ENCODE measurements at places on chromosomes 3 and 15.
A peak's percentile ranks its signal among the peaks of the same experiment; 100 is the strongest.

GRCh38 chr3:71300951-71301393 is 282.6 kb downstream of the FOXP1 start:
- no peak for DNase-seq

GRCh38 chr3:192855434-192855833 is 62.2 kb downstream of the MB21D2 start:
- no peak for DNase-seq

DNA sequence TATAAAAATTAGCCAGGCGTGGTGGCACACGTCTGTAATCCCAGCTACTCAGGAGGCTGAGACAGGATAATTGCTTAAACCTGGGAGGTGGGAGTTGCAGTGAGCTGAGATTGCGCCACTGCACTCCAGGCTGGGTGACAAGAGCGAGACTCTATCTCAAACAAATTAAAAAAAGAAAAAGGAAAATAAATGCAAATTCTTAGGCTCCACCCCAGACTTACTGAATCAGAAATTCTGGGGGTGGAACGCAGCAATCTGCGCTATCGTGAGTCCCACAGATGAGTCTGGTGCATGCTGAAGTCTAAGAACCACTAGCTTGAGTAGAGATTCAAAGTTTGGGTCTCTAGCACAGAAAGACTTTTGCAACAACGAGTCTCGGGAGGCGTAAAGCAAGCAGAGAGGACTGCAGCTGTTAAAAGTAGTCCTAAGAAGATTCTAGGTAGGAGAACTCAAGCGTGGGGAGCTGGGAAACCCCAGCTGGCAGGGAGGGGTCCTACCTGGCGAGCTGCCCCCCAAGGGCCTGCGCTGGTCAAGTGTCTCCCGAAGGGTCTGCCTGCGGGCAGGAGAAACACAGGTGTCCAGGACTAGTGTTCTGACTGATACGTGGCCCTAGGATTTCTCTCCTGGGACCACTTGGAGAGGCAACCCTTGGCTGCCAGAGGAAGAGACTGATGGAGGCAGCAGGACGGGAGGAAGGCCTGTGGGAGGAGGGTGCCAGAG is 21.9 kb downstream of the CEP19 start:
- no peak for DNase-seq

DNA sequence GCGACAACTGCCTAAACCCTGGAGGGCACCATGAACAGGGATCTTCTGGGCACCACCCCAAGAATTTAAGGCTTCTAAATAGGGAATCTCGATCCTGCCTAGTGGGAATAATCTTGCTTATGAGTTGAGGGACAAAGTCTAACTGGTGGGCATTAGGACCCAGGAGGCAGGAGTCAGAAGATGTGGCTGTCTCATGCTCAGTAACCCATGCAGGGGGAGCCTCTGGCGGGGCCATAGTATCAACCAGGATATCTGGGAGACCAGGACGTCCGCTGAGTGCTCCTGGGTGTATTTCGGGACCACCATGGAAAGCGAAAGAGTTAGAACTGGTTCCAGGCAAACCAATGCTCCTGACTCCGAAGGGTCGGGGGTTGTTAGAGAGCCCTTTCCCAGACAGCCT is 356.1 kb downstream of the OTOL1 start:
- DNase-seq = no peak

DNA sequence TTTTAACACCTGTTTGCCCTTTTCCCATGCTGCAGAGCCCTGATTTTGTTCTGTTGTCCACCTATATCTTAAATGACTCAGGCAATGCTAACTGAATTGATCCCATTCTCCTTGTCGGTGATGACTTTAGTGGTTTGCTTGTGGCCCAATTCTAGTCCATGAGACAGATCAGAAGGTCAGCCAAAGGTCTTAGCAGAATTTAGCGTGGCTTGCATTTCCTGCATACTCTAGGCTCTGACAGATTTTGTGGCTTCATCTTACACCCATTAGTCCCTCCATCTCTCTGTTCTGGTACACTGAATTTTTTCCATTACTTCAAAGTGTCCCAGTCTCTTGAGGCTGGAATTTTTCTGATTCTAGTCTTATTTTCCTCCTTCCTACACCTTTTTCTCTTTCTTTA is 161.9 kb downstream of the STAC start:
- DNase-seq = no peak

GRCh38 chr15:88656760-88657221 is 18.0 kb downstream of the ISG20 start:
- DNase-seq = no peak

- no peak for DNase-seq
Observed at GRCh38 chr3:188077160-188077799, 76.7 kb upstream of the LPP start.

GRCh38 chr3:60772584-60772983 is 478.7 kb downstream of the FHIT start:
- peak; percentile 34 for DNase-seq

- no peak for DNase-seq
Observed at GRCh38 chr3:124316034-124316287, 324.0 kb upstream of the ROPN1 start.

DNA sequence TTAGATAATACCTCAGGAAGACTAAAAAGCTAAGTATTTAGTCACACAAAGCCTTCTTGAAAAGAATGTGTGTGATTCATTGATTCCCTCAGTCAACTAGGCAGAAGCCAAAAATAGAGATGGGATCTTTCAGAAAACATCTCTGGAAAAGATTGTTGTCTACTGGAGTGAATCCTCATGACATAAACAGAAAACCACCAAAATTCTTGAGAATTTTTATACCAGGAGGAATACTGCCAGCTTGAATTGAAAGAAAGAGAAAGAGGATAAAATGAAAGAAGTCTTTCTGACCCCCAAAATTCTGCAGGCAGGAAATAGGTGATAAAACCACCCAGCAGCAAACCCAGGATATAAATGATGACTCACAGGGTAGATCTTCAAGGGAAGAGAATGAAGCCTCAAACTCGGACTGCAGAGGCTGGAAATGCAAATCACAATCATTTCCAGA is 363.1 kb upstream of the PLSCR5 start:
- DNase-seq = no peak

GRCh38 chr3:136667081-136667480 is 85.1 kb downstream of the STAG1 start:
- DNase-seq = no peak

DNA sequence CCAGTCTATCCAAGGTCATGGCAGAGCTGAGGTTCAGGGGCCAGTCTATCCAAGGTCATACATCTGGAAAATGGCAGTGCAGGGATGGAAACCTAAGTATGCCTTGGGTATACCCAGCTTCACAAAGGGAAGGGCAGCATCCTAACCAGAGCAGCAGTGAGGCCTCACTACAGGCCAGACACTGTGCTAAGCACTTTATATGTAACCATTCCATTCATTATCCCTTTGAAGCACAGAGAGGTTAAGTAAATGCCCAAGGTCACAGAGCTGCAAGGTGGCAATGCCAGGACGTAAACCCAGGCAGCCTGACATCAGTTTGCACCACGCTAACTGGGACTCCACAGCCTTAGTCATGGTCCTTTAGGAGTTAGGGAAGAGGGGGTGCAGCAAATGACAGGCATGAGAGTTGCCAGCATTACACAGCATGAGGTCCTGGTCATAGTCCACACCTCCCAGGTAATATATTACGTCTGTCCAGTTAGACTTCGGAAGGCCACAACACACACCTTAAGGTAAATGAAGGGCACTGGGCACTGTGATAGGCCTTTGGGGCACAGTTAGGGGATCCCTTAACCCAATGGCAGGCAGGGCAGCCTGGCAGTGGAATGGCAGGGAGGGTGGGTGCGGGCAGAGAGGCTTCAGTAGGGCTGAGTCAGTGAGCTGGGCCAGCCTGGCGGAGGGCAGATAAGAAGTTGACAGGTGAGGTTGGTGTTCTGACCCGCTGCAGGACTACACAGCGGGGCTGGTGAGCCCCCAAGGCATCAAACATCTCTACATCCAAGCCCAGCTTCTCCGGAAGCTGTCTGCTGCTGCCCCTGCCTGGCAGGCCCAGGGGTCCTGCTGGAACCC is 21.1 kb upstream of the CORO2B start:
- no peak for DNase-seq

DNA sequence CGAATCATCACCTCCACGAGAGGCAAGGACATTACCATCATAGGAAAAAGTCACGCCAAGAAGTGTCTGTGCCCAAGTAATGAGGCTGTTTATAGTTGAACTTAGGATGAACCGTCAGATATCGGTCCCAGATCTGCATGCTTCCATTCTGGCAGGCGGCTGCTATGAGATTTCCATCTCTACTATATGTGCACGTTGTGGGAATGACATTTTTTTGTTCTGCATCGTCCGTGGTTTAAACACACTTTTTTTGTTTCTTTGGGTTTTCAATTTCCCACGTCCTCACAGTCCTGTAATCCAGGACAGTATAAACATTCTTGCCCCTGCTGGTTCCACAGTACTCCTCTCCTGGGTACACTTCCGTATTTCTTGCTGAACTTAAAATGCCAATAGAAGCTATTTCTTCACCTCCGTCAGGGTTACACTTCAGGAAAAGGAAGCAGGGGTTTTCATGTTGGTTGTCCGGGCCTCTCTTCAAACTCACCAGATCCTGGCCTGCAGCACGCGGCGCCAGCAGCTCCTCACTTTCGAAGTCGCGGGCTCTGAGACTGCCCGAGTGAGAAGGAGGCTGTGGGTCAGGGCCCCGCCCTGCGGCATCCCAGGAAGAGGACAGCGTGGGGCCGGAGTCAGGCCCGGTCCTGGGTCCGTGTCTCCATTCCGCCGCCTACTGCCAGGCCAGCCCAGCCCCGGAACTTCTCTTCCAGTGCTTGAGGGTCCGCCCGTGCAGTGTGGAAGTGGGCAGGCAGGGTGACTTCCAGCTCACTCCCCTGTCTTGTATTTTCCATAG is 9.8 kb upstream of the TM4SF4 start:
- DNase-seq = no peak

- DNase-seq = no peak
Observed at GRCh38 chr3:124084022-124084881, 92.3 kb upstream of the ROPN1 start.

- DNase-seq = no peak
Observed at GRCh38 chr15:79816571-79816970, 80.2 kb downstream of the MTHFS start.

DNA sequence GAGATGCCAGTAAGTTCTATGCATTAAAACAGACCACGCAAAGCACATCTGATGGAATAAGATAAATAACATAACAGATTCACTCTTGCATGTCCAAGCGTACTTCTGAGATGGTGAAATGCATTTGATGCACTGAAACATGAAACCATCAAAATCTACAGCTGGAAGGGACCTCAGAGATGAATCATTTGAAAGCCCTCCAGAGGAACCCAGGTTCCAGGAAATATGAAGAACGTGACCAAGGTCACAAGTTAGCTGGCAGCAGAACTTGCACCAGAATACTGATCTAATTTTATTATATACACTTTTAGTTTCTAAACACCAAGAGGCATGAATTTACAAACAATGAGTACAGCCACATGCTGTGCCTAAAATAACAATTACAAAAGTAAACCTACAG is 957.1 kb downstream of the FHIT start:
- no peak for DNase-seq

GRCh38 chr3:121951291-121951919 is 57.2 kb downstream of the SLC15A2 start:
- no peak for DNase-seq

DNA sequence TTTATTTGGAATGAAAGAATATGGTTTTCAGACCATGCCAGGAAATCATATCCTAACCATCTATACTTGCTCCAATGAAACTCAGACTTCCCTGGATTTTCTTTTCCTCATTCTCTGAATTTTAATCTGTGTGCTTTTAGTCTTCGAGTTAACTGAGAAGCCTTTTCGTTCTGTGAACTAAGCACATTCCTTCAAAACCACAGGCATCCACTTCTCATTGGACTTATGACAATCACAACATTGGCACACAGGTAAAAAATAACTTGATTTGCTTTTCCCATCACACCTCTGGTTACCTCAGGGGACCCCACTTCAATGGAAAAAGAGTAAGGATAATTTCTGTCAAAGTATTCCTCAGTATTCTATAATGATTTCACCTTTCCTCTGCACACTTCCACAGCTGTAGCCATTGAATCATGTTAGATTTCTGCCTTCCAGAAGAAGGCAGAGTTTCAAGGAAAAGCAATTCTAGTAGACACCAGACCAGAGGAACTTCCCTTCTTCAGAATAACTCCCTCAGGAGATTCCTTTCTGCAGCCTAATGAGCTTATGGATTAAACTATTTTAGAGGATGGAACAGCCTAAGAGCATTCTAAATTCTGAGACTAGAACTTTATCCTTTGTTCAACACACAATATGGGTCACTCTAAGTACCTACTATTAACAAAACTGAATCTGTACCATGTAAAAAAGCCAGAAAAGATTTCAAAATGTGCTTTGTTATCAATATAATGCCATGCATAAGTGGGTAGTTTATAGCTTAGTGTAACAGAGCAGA is 15.9 kb downstream of the COMMD2 start:
- DNase-seq = peak; percentile 7

DNA sequence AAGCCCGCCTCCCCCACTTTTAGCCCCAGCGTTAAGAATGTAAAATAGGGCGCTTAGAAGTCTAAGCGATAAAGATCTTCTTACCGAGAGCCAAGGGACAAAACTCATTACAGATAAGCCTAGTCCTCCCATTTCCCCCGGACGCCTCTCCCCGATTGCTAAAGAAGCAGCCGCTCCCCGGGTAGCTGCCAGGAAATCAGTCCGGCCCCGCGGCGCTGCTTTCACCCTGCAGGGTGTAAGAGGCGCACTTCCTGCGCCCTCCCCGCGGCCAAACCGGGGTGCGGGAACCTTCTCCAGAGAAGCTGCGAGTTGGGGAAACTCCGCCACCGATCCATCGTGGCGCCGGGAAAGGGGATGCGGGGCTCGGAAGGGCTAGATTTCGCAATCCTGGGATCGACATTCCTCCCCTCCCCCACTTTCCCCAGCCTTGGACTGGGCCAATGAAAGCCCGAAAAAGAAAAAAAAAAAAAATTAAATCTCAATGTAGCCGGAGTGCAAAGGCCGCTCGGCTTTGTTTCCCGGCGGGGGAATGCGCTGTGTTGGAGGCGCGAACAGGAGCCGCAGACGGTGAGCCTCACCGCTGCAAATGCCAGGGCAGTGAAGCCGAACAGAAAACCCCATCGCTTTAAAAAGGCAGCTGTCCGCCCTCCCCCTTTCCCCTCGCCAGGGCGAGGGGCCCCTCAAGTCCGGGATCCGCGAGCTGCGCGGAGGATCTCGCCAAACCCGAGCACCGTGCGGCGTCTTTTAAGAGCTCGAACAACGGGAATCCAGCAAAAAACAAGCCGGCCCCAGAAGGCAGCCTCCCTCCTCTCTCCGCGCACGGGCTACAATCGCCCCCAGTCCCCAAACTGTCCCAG is 626 bp upstream of the PTPRG start:
- peak; percentile 70 for DNase-seq

GRCh38 chr3:42961633-42962032 is 17.5 kb upstream of the GASK1A start:
- DNase-seq = peak; percentile 63
